ENCODE measurements at places on chromosomes 1 and 21.

- DNase-seq = no peak
These were observed 19.4 kb downstream of the CLIC6 start for GRCh38 chr21:34688145-34688544.

DNA sequence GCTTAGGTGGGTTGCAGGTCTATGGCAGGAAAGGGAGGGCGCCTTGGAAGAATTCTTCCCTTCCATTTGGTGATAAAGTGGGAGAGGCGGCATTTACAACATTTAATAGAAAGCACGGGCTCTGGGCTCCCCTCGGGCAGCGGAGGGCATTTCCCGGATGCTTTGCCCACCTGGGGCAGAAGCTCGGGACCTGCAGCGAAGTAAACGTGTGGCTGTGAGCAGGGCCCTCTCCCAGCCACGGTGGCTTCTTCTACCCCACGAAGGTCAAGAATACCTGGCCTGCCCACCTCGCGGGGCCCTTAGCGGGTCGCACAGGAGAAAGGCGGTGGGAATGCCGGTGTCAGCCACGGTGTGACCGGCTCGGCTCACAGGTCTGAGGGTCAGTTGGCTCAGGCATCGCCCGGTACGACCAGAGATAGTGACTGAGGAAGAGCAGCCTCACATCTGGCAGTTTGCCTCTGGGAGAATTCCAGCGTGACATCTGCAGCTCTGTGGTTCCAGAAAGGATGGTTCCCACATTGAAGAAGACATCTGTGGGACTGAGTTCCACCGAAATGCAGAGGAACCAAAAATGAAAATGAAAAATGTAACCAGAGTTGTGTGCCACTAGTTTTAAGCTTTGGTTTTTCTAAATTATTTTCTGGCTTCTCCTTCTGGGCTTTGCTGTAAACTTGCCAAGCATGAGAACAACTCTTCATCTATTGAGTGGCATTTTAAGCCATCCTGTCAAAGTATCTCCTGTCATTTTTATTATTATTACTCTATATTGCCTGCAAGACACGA lies 720 bp upstream of the F3 start:
- no peak for DNase-seq

- no peak for DNase-seq
These were observed 139.6 kb downstream of the PLPP3 start for GRCh38 chr1:56439610-56440264.

GRCh38 chr1:181906631-181907030 lies 154.9 kb downstream of the ZNF648 start:
- DNase-seq = no peak

DNA sequence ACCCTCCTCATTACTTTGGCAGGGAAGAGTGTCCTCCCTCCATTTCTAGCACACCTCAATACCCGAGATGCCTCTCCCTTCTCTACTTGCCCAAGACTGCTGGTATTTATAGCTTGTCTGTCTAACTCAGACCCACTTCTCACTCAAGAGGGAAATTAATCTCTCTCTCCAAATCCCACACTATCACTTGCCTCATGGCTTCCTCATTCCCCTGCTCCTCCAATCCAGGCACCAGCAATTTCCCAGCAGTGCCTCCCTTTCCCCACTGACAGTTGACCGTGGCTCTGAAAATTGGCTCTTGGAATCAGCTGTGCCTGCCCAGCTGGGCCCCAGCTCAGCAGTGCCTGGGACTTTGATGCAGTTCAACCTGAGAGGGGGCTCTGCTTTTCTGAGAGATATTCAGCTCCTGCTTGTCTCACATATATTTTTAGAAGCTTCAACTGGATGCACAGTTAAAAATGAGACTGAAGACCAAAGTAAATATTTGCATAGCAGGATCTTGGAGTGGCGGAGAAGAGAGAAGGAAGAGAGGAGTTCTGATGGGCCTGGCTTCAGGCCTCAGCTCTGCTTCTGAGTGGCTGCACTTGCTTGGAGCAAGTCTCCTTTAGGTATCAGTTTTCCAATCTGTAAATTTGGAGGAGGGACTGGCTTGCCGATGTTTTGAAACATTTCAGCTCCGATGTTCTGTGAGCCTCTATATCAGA lies 81.1 kb upstream of the SPATA6 start:
- no peak for DNase-seq

DNA sequence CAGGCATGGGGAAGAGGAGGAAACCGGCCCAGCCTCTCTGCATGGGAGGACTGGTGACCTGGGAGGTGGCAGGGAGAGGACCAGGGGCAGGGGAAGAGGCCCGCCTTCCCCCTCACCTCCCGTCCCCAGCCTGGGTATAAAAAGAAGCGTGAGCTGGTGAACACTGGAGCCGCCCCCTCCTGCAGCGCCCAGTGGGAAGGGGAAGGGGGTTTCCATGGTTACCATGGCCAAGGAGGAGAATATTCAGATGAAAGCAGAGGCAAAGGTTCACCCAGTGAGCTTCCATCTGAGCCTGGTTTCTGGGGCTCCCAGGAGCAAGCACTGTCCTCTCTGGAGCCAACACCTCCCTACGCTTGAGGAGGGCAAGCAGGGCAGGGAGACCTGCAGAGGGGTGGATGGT lies 54.9 kb downstream of the ACOT7 start:
- DNase-seq = no peak

DNA sequence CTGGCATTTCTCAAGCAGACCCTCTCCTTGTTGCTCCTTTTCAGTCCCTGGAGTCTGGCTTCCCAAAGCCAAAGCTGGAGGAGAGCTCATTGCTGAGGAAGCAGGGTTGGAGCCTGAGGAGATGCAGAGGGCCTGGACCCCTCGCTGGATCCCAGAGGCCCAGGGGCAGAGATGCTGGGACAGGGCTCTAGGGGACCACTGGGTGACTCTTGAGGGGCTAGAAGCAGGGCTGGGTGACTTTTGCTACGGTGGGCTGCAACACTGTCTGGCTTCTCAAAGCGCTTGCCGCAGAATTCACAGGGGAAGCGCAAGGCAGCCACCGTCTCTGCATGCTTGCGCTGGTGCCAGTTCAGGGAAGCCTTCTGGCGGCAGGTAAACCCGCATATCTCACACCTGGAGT lies 8.8 kb downstream of the ZNF692 start:
- no peak for DNase-seq

GRCh38 chr1:34500451-34500850 lies 254.4 kb upstream of the GJB5 start:
- no peak for DNase-seq

- no peak for DNase-seq
These were observed 37.3 kb upstream of the F3 start for GRCh38 chr1:94578856-94579255.

DNA sequence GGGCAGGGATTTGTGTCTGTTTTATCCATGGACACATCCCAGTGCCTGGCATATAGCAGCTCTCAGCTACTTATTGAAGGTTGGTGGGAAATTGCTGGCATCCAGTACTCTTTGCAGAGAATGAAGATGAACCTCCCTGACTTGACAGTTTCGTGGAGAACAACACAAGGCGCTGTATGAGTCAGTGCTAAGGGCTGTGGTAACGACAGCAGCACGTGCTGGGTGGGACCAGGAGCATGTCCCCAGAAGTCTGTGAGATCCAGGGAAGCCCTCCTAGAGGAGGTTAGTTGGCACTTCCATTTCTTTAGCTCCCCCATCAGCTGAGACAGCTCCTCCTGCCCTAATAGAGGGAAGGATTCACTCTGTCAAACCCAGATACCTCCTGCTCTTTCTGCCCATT lies 25.9 kb upstream of the IL19 start:
- DNase-seq = no peak

GRCh38 chr1:4595341-4596225 lies 58.8 kb upstream of the AJAP1 start:
- DNase-seq = no peak

GRCh38 chr21:42648606-42649005 lies 4.8 kb upstream of the PDE9A start:
- DNase-seq = no peak

Measured in non-pigmented ciliary epithelial cell (primary cell).